ENCODE measurements at places on chromosomes 1 and 21.

- DNase-seq, result no peak
Measured at GRCh38 chr1:66330722-66331141, 203.2 kb upstream of the SGIP1 start.

DNA sequence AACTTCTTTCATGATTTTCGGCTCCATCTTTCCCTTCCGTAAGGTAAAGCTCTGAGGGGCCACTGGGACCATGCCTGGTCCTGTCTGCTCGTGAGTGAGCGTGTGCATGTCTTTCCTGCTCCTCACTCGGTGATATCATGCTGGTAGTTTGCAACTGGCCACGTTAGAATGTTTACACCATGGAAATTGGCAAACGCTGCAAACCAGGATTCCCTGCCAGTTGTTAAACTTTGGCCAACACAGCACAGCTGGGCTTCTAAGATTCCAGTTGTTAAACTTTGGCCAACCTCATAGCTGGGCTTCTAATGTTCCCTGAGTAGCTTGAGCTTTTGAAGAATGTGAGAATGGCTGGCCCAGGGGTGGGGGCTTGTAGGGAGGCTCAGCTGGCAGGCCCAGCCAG lies 68.0 kb upstream of the ACTL8 start:
- DNase-seq, result no peak

GRCh38 chr1:168297019-168297730 lies 16.5 kb downstream of the TBX19 start:
- DNase-seq, result no peak

DNA sequence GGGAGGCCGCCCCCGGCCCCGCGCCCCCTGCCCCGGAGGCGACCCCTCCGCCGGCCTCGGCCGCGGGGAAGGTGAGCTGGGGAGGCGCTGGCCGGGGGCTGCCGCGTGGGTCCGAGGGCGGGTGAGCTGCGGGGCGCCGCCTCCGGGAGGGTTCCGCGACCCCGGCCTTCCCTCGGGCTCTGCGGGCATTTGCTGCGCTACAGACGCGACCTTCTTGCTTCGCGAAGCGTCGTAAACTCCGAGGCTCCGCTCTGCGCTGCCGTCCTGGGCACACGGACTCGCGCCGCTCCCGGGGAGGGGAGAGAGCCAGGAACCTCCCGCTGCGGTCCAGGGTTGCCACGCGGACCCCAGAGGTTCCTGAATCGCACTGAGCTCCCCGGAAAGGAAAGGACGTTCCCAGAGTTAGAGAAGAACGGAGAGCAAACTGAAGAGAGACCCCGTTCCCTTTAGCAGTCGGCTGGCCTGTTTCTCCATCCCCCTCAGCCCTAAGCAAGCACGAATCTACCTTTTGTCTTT lies 345 bp downstream of the SLX9 start:
- DNase-seq, result no peak

- DNase-seq, result no peak
Measured at GRCh38 chr21:34018910-34019309, 54.5 kb upstream of the MRPS6 start.

DNA sequence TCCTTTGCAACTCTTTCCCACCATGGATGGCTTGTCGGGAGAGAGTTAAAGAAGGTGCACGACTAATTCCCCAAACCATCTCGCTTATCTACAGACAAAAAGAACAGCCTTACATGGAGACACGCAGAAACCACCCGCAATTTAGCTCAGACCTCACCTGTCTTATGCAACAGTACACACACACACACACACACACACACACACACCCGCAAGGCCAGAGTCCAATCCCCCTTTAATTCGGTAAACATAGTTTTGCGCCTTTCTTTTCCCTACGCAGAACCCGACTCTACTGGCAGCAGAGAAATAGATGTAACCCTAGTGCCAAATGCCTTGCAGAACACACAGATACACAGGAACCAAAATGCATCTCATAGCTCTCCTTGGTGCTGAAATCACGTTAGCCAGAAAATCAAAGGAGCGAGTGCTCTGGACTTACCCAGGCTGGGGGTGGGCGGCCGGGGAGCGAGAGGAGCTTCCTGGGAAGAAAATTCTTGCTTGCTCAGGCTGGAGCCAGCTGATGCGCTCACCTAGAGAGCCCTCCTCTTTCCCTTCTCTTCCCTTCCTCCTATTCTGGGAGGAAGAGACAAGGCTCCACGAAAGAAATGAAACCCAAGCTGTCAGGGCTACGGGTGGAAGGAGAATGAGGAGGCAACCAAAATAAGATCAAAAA lies 470 bp downstream of the TNR start:
- DNase-seq, result no peak

DNA sequence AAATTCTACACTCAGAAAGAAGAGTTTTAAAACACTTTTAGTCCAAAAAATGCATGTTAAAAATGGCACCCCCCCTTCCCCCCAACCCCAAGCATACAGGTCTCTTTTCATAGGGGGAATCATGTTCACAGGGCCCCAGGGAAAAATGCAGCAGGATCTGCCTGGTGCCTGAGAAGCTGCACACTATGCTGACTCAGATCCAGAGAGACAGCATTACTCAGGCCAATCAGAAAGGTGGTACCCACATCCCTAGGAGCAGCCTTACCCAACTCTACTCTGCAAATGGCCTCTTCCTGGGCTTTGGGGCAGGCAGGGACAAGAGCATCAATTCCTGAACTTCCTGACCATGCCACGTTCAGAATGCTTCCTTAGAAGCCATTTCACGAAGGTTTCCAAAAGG lies 119.0 kb downstream of the HIVEP3 start:
- DNase-seq, result no peak

GRCh38 chr1:1619917-1620361 lies 4.6 kb downstream of the MIB2 start:
- no peak for DNase-seq

DNA sequence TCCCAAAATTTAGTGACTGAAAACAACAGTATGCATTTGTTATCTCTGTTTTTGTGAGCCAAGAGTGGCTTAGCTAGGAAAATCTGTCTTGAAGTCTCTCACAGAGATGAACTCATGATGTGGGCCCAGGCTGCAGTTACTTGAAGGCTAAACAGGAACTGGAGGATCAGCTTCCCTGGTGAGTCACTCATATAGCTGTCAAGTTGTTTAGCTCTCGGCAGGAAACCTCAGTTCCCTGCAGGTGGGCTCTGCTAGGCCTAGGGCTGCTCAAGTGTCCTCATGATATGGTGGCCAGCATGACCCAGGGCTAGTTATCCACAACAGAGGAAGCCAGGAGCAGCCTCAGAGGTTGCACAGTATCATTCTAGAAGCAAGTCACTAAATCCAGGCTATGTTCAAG lies 30.2 kb upstream of the DDX59 start:
- DNase-seq, result no peak

GRCh38 chr1:77831976-77832711 lies 52.7 kb downstream of the MIGA1 start:
- DNase-seq, result no peak

DNA sequence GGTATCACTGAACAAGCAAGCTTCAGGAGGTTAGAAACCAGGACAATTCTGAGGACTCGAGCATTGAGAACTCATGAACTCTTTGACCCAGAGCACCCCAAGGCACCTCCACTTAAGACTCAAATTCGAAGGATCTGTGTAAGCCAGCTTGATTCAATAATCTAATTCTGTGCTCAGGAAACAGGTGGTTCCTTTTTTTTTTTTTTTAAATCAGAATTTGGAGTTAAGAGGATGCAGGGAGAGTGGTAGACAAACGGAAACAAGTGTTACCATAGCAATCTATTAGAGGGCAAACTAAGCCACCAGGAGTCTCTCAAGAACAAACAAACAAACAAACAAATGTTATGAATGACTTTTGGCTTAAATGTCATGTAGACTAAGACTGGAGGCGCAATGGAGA lies 53.8 kb upstream of the DPH5 start:
- no peak for DNase-seq

DNA sequence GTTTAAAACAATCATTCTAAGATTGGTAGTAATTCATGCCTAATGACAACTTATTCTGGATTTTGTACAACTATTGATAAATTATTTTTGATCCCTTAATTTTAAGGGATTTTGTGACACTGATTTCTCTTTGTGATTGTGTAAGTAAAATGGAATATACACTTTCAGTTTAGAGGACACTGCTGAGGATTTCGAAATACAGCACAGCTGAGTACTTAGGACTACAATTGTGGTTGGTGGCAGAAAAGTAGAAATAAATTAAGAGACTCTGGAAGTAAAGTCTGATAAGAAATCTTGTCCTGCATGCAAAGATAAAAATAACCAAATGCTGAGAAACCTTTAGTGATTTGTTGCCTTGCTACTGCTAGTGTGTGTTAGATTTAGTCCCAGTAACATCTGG lies 40.0 kb downstream of the TYW3 start:
- no peak for DNase-seq

GRCh38 chr1:21909286-21909759 lies 27.8 kb downstream of the HSPG2 start:
- DNase-seq, result no peak

DNA sequence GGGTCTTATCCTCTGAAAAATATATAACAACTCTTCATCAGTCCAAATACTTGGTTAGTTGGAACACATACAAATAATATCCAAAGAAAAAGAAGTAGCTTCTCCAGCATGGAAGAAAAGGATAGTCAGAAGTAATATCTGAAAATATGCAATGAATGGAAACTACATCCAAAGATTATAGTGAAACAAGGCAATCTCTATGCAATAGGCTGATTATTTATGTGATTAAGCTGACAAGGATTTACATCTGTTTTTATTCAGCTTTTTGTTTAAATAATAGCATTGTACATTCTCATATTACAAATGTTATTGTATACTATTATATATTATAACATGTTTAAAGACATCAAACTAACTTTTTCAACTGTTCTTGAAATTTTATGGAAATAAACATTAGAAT lies 15.3 kb upstream of the TGFBR3 start:
- no peak for DNase-seq

DNA sequence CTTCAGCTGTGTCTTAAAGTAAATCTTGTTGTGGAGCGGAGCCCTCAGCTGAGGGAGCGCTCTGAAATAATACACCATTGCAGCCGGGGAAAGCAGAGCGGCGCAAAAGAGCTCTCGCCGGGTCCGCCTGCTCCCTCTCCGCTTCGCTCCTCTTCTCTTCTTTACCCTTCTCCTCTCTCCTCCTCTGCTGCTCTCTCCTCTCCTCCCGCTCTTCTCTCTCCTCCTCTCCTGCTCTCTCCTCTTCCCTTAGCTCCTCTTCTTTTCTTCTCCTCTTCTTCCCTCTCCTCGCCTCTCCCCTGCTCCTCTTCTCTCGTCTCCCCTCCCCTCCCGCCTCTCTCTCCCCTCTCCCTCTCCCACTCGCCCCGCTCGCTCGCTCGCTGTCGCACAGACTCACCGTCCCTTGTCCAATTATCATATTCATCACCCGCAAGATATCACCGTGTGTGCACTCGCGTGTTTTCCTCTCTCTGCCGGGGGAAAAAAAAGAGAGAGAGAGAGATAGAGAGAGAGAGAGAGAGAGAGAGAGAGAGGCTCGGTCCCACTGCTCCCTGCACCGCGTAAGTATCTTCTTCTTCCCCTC lies at the start of gene PROX1:
Gene PROX1 (plus strand): TSS at position 47 of the 580 bp plus-strand sequence. CDS start 8,563 bp downstream, outside the sequence.
- DNase-seq, result no peak

DNA sequence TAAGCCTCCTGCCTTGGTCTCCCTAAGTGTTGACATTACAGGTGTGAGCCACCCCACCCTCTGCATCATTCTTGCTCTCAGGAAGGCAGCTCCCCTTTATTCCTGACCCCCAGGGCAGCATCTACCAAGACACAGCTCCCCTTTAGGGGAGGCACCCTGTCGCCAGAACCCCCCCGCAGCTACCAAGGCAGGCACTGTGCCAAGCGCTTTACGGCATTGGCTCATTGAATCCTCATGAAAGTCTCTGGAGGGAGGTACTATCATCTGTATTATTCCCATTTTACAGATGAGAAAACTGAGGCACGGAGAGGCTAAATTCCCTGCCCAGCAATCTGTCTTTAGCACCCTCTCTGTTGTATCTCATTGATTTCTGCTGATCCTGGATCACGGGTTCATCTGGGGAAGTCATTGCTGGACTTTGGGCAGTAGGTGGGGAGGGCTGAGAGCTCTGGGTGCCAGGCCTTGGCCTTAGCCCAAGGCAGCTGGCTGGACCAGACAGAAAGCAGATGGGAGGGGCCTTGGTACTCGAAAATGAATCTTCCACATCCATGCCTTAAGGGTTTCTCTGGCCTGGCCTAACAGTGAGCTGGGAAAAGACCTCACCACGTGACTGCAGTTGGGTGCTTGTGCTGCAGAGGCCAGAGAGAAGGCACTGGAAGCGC lies 5.9 kb downstream of the PLOD1 start:
- no peak for DNase-seq

DNA sequence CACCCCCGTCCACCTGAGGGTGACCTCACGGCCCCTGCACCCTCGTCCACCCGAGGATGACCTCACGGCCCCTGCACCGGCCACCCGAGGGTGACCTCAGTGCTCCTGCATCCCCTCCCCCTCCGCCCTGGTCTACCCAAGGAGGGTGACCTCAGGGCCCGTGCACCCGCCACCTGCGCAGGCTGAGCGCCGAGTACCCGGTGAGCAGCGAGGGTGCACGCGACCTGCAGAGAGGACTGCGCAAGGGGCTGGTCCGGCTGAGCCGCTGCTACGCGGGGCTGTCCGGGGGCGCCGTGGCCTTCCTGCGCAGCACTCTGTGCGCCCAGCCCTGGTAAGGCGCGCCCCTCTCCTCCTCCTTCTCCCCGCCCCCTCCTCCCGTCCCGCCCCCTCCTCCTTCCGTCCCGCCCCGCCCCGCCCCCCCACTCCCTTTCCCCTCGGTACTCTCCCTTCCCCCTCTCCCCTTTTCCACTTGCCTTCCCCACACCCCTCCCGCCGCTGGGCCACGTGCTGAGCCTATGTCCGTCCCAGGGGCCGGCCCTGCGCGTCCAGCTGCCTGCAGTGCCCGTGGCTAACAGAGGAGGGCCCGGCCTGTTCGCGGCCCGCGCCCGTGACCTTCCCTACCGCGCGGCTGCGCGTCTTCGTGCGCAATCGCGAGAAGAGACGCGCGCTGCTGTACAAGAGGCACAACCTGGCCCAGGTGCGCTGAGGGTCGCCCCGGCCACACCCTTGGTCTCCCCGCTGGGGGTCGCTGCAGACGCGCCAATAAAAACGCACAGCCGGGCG lies 28.4 kb downstream of the TRIM11 start:
- DNase-seq, result peak; percentile 31

DNA sequence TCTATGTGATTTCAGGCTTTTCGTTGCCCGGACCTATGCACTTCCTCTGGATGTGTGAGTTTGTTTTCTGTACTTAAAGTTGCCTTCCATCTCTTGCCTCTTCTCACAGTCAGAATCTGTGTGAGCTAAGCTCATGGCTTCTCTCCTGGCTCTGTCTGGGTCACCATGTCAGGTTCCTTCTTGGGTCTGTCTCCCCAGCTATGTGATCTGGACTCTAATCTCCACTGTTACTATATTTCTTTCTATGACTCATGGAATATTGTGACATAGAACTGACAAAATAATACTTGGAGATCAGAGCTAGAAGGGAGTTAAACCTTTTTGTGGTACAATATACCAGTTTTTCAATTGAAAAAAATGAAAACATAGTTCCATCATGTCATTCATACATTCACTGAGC lies 172.7 kb upstream of the FGGY start:
- DNase-seq, result no peak

GRCh38 chr21:46063227-46063626 lies 34.7 kb upstream of the COL6A2 start:
- DNase-seq, result no peak

Data from stimulated activated CD4-positive, alpha-beta T cell treated with anti-CD3 and anti-CD28 coated beads, Interleukin-15, amount 100 ng/mL, for 1 hour (primary cell).